ENCODE measurements at places on chromosomes 4 and X. TPM values are rescaled to one million over a fixed set of nuclear protein-coding genes. Genes with fewer than 3 reads are reported as not detected.

GRCh38 chrX:151515237-151515636 lies 48.2 kb upstream of the PASD1 start:
- no peak for DNase-seq

DNA sequence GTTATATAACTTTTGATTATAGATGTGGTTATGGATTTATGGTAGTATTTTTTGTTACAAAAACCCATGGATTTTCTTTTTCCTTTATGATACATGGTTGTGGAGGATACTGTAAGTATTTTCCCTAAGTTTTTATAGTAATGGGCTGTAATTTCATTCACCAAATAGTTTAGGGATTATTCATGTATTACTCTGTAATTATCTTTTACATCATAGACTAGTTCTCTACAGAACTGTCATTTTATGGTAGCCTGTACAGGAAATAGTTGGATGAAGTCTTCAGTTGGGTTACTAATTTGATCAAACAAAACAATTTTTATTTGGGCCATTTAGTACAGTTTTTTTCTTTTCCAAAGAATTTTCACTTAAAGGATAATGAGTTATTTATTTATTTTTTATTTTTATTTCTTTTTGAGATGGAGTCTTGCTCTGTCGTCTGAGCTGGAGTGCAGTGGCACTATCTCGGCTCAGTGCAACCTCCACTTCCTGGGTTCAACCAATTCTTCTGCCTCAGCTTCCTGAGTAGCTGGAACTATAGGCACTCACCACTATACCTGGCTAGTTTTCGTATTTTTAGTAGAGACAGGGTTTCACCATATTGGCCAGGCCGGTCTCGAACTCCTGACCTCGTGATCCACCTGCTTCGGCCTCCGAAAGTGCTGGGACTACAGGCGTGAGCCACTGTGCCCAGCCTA lies 42.1 kb downstream of the RBPJ start:
- no peak for DNase-seq

GRCh38 chr4:176034499-176034898 lies 31.1 kb upstream of the WDR17 start:
- no peak for DNase-seq

DNA sequence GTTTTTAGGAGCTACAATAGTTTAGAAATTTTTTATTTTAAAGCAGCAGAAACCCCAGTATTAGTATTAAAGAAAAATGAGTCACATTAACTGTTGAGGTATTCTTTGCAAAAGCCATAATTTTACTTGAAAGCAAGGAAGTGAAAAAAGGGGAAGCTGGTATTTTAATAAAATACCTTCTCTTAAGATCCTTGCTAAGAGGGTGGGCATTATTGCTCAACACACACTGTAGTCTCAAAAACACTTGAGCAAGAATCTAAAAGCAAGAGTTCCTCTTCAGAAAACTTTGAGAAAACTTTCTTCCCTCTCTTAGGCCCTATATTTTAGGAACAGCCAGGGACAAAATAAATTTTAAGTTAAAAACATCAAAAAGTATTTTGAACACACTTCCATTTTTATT lies 259.4 kb upstream of the DIAPH2 start:
- no peak for DNase-seq

DNA sequence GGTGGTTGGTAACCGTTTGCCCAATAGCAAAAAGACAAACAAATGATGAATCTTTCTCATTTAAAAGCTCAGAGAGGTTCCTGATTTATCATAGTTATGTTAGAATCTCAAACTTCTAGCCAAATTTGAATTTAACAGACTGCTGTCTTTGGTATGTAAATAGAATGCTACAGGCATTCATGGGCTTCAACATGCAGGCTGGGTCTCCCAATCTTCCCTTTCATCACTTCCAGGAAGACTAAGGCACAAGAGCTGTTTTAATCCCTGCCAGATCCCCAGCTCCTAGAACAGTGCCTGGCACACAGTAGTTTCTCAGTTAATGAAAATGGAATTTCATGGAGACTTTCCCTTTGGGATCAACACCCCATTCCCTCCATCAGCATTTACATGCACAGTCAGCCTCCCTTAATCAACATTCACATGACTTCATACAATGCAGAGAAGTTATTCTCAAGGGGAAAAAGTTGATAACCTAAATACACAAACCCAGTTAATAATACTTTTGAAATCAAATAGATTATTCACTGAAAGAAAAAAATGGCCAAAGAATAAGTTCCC lies 107.6 kb upstream of the C1QTNF7 start:
- DNase-seq, result no peak

- DNase-seq, result no peak
Observed at GRCh38 chr4:21973850-21974249, 25.3 kb upstream of the KCNIP4 start.

The FAM47C gene
- total RNA-seq, result not detected

DNA sequence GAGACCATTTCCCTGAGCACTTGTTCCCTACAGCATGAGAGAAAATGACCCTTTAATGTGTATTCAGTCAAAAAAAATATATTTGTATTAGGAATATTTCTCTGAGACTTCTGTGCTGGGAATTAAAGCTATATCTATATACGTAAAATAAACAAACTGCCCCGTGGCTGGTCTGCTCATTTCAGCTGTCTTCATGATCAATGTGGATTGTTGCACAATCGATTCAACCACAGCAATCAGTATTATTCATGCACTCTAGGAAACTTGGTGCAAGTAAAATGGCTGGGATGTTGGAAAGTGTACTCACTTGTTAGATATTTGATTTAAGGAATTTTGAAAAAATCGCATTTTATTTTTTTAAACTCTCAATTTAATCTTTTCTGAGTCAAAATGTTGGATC lies 307.9 kb upstream of the ZFP42 start:
- DNase-seq, result no peak

- DNase-seq, result no peak
Observed at GRCh38 chrX:56762220-56762619, 33.2 kb downstream of the NBDY start.

DNA sequence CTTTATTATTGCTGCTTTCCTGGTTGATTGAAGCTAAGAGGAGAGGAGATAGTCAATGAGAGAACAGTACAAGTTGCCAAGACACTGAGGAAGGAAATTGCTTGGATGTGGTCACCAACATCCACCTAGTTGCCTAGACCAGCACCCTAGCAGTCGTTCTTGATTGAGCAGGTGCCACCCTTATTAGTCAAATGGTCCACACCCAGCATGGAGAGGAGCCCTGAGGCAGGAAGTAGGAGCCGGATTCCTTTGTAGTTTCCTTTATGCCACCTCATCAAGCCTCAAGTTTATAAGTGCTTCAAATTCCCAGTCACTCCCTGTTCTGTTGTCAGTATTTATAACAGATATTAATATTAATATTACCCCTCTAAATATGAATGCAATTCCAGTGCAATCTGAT lies 19.1 kb downstream of the PAGE2 start:
- no peak for DNase-seq

GRCh38 chrX:16138108-16138427 lies 14.7 kb downstream of the GRPR start:
- no peak for DNase-seq

The P2RY10 gene
- total RNA-seq, result not detected

- no peak for DNase-seq
Observed at GRCh38 chr4:165692082-165692481, 181.0 kb upstream of the TLL1 start.

The SSX4 gene
- not detected for total RNA-seq

- DNase-seq, result no peak
Observed at GRCh38 chr4:5462254-5462835, 246.0 kb downstream of the EVC2 start.

DNA sequence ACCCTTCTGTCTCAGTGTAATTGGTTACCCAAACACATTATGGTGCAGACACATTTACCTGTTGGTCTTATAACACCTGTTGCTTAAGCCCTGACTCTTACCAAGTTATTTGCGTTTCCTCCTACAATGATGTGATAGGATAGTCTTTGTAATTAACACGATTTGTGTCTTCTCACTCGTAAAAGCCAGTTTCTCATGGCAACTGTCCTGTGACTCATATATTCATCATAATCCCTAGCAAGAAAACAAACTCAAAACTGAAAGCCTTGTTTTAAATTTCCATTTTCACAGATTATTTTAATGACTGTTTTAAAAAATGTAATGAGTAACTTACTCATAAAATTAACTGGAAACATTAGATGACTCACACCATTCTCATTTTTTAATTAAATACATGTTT lies 495.2 kb downstream of the NLGN4X start:
- DNase-seq, result no peak

GRCh38 chrX:110420771-110421499 lies 62.3 kb downstream of the RTL9 start:
- no peak for DNase-seq

DNA sequence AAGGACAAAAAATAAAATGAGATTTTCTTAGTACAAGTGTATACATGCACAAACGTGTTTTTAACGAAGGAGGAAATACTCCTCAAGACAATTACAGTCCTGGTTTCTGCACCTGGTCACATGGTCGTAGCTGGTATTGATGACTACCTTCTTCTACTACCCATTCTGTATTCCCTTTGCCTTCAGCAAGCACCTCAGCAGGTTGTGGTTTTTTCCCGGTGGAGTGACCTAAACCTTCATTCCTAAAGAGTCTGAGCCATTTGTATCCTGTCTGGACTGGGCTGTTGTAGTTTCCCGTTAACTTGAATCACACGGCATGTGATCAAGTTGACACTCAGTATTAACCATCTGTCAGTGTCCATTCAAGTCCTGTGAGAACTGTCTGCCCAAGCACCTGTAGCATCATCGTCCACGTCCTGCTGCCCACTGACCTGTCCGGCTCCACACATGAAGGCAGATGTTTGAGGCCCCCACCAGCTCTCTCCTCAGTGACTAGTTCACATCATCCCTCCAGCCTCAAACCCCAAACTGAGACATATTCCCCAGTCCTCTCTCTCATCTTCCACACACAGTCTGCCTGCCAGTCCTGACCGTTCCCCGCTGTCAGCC lies 31.1 kb upstream of the TBC1D14 start:
- no peak for DNase-seq

- DNase-seq, result no peak
Observed at GRCh38 chrX:39309018-39309635, 507.9 kb downstream of the MID1IP1 start.

DNA sequence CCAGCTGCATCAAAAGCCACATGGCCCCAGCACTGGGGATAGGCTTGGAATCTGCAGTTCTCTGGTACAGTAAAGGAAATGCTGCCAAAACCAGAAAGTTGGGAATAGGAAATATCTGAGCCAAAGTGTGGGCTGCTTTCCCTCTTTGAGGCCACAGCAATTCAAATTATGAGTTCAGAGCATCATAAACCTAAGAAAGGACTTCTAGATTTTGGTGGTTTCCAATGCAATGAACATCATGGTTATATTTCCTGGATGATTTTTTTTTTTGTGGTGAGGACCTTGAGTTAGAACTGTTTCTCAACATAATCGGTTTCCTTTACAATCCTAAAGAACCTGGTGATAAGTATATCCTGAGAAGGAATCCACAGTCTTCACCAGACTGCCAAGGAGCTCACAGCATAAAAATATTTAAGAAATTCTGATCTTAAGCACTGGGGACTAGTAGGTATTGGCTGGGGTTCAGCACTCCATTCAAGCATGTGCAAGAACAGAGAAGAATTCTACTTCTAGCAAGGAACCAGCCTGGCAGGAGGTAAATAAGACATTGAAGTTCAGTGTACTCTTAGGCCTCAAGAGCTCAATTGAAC lies 29.8 kb upstream of the ARHGAP24 start:
- no peak for DNase-seq

The AWAT2 gene
- not detected for total RNA-seq

- DNase-seq, result no peak
Observed at GRCh38 chr4:101328063-101328602, 19.2 kb downstream of the PPP3CA start.

The DGKQ gene
- 3.5 TPM for total RNA-seq

The FAM149A gene
- total RNA-seq, result 12.2 TPM

The JAKMIP1 gene
- total RNA-seq, result not detected

DNA sequence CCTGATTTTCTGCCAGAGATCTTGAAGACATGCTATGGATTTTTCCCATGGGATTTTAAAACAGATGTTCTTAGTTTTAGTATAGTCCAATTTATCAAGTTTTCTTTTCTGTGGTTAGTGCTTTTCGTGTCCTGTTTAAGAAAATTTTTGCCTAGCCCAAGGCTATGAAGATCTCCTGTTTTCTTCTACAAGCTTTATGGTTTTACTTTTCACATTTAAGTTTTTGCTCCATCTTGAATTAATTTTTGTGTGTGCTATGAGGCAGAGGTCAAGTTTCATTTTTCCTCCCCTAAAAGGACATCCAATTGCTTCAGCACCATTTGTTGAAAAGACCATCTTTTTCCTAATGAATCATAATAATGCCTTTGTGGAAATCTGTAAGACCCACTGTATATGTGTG lies 65.6 kb downstream of the POLR2B start:
- DNase-seq, result no peak

The MAB21L2 gene
- 0.11 TPM for total RNA-seq

DNA sequence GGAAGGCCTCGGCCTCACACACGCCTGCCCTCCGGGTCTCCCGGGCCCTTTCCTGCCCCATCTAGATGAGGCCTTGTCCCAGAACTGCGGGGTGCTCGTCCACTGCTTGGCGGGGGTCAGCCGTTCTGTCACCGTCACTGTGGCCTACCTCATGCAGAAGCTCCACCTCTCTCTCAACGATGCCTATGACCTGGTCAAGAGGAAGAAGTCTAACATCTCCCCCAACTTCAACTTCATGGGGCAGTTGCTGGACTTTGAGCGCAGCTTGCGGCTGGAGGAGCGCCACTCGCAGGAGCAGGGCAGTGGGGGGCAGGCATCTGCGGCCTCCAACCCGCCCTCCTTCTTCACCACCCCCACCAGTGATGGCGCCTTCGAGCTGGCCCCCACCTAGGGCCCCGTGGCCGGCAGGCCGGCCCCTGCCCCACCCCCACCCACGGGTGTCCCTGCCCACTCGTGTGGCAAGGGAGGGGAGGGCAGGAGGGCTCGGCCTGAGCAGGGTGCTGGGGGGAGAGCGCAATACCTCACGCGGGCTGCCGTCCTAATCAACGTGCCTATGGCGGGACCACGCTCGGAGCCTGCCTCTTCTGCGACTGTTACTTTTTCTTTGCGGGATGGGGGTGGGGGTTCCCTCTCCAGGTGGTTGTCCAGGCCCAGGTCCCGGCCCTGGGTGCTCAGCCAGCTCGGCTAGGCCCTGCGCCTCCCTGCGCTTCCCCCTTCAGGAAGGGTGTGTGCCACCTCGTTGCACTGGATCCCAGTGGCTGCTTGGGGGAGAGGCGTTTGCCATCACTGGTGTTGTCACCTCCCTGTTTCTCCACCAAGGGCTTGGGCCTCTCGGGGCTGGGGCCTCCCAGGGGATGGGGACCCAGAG lies 3.1 kb downstream of the DUSP9 start:
- DNase-seq, result no peak
